Activated T-helper 9 cell treated with anti-CD3 and anti-CD28 coated beads, Interleukin-2, amount 50 U/mL, for 16 hours (primary cell): ENCODE measurements at places on chromosomes 7 and 10.

DNA sequence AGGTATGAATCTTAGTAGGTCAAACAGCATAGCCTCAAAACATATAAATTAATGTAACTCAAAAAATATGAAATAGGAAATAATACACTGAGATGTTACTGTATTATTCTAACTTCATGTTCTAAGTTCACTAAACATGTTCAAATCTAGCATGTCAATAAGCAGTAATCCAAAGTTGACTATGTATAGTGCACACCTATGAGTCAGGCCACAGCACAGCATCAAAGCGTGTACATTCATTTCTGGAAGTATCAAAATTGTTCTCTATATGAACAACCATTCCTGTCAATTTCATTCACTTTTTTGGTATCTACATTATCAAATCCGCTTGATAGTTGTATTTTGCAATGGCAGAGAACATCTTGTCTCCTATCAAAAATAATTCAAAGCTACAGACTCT, 418.9 kb upstream of the POM121L12 start:
- no peak for DNase-seq

DNA sequence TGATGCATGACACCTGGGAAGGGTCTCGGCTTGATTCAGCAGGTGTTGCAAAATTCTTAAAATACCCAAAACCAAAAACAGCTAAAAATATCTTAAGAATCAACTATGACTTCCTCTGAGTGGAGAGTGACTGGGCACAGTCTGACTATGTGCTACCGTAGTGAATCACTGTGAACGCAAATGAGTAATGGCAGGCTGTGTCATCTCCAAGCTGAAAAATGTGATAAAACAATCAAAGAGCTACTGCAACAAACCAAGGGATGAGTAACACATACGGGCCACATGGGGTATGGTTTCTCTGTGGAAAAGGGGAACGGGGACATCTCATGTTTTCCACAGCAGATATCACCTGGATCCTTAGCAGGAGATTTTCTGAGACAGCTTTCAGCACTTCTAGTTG, 127.5 kb downstream of the ABCA13 start:
- no peak for DNase-seq

- no peak for DNase-seq
Observed at GRCh38 chr10:23585186-23585585, 146.3 kb downstream of the OTUD1 start.

DNA sequence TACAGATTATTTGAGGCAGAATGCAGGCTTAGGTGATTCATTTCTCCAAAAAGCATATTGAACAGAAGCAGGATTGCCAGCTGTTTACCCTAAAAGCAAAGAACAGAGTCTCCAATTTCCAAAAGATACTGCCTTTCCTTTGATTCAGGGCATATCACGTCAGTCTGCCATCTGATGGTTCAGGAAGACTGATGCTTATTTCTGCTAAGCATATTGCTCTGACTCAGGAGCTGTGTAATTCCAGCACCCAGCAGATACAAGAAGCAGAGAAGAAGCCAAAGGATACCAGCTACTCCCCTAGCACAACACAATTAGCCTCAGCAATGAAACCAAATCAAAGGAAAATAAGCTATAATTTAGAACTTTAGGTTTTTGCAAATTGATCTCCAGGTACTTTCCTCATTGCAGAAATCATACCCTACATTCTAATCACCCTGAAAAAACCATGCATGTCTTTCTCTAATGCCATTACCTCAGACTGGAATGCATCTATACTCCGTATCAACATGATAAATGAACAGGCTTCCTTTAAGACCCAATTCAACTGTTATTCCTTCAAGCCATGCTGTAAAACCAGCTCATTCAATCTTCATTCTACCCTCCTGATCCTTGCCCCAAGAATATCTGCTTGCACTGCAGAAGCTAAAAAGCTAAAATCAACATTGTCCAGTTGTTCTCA, 55.1 kb downstream of the ABI1 start:
- DNase-seq: no peak

DNA sequence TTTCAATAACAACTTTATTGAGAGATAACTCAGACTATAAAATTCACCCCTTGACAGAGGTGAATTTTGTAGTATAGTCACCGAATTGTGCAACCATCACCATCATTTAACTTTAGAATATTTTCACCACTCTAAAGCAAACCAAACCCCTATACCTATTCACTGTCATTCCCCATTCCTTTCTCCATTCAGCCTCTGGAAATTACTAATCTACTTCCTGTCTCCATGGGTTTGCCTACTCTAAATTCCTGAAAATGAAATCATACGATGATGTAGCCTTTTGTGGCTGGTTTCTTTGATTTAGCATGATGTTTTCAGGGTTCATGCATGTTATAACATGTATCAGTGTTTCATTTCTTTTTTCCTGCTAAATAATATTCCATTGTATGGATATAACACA, 15.6 kb upstream of the LMTK2 start:
- DNase-seq: no peak

DNA sequence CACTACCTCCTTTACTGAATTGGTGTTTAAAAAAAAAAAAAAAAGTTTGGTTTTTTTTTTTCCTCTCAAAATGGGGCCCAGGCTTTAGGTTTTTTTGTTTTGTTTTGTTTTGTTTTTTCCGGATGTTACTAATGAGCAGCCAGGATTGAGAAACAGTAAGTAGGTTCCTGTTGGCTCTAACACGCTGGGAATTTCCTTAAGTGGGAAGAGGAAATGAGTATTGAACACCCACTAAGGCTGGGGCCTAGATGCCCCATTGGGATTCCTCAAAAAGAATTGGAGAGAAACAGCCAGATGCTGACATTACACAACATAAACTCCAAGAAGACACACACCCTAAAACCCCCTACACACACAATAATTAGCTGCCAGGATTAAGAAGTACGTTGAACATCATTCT, 102.2 kb upstream of the NANOS1 start:
- no peak for DNase-seq

DNA sequence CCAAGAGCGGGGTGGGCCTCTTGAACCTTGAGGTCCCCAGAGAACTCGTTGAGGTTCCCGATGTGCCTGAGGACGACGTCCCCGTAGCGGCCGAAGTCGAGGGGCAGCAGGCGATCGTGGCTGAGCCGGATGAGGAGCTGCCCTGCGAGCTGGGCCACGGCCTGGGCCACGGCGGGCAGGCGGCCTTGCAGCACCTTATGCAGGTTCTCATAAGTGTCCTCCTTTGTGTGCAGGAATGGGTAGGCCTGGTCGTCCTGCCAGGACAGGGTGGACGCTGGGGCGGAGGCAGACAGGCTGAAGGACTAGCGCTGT, 14.2 kb downstream of the TFR2 start:
- DNase-seq: no peak

DNA sequence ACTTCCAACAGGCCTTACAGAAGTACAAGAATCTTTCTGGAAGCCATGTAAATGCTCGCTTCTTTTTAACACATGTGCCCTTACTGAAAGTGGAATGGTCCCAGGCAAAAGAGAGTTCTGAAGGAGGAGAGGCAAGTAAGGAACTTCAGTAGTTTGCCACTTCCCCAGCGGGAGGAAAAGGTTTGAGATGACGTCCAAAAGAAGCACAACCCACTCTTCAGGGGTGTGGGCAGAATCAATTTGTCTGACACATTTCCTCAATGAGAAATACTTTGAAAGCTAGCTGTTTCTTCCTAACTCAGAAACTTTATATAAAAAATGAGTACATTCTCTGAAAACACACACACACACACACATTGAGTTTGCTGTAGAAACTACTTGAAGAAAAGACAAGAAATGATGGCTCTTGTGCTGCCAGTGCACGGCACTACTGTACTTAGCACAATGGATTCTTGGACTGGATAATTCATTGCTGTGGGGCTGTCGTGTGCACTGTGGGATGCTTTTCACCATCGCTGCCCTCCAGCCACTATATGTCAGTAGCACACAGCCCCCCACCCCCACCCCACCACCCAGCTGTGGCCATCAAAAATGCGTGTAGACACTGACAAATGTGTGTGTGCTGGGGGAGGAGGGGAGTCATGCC, 183.0 kb downstream of the SRPK2 start:
- no peak for DNase-seq

- no peak for DNase-seq
Observed at GRCh38 chr7:66118603-66119002, 4.0 kb downstream of the CRCP start.

DNA sequence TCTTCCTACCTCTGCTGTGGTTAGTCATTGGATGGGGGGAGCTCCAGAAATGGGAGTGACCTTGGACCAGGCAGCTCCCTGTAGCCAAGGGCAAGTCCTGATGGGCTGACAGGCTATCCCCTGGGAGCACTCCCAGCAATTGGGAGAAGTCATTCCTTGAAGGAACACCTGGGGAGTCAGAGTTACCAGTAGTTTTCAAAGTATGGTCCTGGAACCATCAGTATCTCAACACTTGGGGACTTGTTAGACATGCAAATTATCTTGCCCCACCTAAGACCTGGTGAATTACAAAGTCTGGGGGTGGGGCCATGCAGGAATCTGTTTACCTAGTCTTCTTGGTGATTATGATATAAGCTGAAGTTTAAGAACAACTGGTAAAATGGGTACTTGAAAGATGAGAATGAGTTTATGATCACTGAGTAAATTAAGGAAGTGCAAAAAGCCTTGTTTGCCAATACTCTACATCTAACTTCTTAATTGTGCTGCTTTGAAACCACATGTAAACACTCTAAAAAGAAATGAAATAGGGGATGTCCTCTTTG, 287.3 kb upstream of the LRRN3 start:
- DNase-seq: no peak
